RPMI7951 (cell line): ENCODE measurements at places on chromosomes 5 and 9.

- DNase-seq, result peak; percentile 47
Measured at GRCh38 chr9:132572921-132573320, 9.5 kb upstream of the BARHL1 start.

DNA sequence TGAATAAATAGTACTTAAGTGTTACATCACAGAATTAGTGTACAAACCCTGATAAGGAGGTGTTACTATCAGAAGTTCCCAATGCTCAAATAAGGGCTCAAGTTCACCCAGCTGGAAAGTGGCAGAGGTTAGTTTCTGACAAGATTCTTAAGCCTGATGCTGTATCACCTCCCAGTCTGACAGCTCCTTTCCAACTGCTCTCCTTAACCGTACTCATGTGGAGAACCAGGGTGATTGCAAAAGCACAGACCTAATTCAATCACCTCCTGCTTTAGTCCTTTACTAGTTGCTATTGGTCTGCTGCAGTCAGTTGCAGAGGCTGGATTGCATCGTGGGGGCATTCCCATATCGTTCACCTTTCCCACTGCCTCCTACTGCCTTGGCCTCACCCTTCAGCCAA is 100.4 kb upstream of the ZNF618 start:
- DNase-seq, result no peak

DNA sequence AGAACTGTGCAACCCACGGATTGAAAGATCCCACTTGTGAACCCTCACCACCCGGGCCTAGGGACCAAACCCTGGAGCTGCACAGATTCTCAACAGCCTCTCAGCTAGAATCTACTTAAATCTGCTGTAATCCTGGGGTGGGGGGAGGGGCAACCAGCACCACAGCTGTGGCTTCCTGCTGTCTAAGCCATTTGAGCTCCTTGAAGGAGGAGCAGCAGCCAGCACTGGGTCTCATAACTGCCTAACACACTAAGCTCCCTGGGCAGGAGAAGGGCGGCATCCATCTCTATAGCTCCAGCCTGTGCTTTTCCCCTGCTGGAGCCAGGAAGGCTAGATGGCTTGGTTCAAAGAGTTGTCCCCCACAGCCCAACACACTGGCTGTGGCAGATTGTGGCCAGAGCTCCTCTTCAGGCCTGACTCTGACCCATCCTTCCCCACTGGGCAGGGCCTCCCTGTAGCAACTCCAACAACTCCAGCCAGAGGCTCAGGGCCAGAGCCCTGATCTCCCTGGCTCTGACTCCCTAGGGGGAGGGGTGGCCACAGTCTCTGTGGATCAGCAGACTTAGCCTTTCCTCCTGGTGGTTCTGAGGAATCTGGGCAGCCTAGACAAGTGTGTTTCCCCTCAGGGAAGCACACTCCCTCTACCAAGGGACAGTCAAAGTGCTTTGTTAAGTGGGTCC is 72.0 kb upstream of the C9orf72 start:
- DNase-seq, result no peak

- no peak for DNase-seq
Measured at GRCh38 chr5:78500871-78501270, 140.5 kb downstream of the SCAMP1 start.

- no peak for DNase-seq
Measured at GRCh38 chr5:80411589-80412219, 3.8 kb downstream of the ZFYVE16 start.

DNA sequence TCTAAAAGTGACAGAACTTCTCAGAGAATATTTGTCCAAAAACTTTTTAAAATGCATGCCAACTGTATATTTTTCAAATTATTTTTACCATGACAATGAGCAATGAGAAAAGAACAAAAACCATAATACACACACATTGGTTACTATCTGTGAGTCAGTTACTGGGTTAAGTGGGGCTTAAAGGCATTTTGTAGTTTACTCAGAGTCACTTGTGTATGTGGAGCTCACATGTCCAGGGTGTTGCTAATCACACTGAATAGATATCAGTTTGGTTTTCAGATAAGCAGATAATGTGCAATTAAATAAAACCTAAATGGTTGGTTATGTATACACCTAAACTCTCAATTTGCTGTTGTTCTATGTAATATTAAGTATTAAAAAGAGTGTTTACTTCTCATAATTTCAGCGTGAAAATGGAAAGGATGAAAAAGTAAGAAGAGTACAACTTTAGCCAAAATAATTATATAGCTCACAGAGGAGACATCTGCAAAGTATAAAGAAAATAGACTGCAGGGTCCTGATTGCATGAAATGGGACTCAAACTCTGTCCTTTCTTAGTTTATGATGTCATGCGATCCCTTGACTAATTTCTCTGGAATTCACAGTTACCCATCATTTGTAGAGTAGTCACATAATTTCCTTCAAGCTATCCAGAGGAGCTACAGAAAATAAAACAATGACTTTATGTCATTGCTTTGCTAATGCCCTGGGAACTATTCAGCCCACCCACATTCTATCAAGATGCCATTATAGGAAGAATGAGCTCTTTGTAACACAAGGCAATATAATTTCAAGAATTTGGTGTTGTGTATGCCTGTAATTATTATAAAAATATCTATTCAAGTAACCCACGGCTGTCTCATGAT is 388.0 kb upstream of the ZNF608 start:
- DNase-seq, result peak; percentile 89

DNA sequence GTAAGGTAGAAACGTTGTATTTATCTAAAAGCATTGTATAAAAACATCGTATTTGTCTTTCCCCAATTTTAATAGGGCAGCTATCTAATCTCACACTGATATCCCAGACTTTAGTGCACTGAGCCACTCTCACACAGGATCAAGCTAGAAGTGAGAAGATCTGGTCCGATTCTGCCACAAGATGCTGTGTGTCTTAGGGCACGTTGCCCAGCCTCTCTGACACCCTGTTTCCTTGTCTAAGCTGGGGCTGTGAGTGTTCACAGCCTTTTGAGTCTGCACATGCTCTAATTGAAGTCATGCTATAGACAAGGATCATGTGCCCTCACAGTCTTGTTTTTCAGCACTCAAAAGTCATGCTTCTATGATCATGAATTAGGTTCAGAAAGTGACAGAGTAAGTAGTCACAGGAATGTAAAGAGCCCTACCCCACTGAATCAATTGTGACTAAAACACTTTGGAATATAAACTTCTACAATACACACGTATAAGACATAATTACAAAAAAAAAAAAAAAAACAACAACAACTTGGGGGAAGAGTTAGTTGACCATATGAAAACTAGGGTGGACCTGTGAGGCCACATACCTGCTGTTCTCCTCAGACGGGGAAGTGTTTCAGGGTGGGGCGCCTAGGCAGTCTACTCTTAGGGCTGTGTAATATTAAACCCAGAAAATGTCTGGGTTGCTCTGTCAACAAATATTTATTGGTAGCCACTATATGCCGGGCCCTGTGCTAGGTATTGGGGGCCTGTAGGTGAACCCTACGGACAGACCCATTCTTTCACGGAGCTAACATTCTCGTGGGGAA is 893 bp upstream of the ABLIM3 start:
- DNase-seq, result no peak

DNA sequence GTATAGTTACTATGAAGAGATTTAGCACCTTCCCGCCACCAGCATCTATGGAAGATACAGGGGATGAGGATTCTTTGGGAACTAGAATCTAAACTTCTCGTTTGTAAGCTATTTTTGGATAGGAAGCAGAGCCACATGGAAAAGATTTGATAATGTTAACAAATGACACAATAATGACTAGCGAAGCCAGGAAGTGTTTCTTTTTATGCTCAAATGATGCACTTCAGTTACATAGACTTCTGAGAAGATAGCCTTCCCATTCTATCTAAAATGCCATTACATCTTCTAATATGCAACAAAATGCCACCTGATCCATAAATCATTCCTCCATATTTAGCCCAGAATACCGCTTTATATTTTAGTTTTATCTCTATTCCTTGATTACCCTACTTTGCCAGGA is 17.0 kb upstream of the TNC start:
- peak; percentile 20 for DNase-seq

DNA sequence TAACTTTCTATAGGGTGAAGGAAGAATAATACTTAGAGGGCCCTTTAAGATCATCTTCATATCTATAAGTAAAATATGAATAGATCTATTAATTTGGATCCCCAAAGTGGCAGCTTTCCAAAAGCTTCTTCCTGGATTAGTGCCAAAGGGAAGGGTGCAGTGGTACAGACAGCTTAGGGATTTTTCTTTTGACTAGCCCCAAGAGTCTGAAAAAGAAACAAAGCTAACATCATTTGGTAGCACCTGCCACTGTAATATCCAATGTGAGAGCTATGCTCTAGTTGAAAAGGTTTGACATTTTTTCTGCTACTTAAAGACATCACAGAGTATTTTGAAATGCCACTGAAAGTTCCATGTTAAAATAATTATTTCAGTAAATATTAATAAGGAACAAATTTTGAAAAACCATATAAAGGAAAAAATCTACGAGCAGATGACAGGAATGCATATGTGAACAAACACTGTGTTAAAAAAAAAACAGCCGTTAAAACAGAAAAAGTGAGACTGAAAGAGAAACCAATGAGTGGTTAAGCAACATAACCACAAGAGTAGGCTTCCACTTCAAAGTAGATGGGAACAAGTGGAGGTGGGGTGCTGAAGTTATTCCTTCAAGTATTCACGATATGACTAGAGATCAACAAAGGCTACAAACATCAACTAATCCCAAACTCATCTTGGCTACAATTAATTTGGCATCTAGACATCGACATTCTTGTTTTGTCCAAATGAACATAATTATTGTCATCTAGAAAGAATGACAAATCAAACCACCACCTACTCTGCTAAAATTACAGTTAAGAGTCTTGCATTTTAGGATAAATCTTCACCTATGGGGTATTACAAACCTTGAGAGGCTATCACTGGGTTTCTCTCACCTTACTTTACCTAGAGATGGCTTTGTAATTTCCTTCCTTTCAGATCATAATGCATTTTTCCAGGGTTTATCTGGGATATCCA is 137.5 kb downstream of the CPLANE1 start:
- peak; percentile 8 for DNase-seq

GRCh38 chr5:141898448-141899049 is 20.3 kb upstream of the PCDH1 start:
- DNase-seq, result no peak

DNA sequence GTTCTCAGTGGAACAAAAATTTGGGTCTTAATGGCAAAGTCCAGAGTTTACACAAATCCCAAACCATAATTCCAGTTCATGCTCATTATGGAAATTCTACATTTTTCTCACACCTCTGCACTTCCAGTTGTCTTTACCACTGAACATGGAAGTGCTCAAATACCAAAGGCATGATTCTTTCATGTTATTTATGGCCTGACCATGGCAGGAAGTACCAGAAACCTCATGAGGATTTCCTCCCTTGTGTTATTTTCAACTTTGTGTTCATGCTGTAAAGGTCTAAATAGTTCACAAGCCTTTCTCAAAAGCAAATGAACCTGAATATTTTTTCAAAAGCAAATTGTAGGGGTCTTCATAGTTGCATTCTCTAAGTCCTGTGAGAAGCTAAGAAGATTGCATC is 82.0 kb upstream of the ITGA1 start:
- DNase-seq, result peak; percentile 57

DNA sequence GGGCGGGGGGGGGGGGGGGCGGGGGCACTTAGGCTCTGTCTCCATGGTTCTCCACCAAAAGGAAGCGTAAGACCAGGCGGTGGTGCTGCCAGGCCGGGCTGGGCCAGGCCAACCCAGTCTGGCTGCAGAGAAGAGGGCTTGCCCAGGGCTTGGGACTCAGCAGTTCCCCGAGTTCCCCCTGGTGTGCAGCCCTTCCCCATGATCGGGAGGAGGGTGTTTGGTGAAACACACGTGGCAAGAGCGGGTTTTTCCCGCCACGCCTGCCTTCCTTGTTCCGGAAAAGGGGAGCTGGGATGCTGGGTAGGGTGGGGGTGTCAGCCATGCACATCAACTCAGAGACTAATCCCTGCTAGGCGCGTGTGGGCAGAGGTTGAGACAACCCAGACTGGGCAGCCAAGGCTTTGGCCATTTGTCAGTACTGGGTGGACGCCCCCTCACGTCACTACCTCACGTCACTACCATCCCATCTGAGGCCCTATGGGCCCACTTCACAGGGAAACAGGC is 32.9 kb downstream of the PRRX2 start:
- no peak for DNase-seq

GRCh38 chr9:29160763-29161353 is 1587.6 kb upstream of the C9orf72 start:
- no peak for DNase-seq
